CD4-positive, alpha-beta T cell treated with Interleukin-12 subunit alpha and Interleukin-12 subunit beta, for 1 hour (primary cell): ENCODE measurements at places on chromosomes 6 and 20.
A peak's percentile ranks its signal among the peaks of the same experiment; 100 is the strongest.

GRCh38 chr20:52191132-52191915, at the start of gene ZFP64:
ZFP64 (minus strand) TSS chr20:52191779; CDS start chr20:52191636, 143 bp downstream.
- DNase-seq, result peak; percentile 71

- no peak for DNase-seq
Measured at GRCh38 chr6:75624335-75624734, 22.7 kb downstream of the SENP6 start.

DNA sequence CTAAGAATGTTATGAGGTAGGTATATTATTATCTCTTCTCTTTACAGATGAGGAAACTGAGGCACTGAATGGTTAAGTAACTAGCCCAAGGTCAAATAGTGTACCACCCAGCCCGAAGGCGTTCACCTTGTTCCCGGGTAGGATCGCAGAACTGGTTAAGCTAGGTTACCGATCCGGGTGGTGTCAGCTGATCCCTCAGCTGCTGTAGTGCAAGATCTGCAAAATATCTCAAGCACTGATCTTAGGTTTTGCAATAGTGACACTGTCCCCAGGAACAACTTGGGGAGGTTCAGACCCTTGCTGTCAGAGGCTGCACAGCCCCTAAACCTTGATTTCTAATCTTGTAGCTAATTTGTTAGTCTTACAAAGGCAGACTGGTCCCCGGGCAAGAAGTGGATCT, 28.1 kb downstream of the SLC52A3 start:
- DNase-seq, result no peak

DNA sequence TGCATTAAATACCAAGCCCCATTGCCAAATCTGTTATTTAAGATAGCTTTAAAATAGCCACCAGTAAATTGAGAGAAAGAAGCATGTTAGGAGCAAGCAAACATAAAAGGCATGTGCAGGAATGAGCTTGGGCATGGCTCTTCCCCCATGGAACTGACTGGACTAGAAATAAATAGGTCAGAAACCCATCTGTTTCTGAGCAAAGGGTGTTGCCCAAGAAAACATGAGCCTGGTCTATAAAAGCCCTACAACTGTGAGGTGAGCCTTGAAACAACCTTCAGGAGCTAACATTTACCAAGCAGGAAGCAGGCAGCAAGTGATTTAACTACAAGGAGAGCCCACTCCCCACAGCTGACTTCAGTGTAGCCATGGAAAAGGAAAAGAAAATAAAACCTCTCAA, 126.3 kb downstream of the C6orf118 start:
- no peak for DNase-seq

DNA sequence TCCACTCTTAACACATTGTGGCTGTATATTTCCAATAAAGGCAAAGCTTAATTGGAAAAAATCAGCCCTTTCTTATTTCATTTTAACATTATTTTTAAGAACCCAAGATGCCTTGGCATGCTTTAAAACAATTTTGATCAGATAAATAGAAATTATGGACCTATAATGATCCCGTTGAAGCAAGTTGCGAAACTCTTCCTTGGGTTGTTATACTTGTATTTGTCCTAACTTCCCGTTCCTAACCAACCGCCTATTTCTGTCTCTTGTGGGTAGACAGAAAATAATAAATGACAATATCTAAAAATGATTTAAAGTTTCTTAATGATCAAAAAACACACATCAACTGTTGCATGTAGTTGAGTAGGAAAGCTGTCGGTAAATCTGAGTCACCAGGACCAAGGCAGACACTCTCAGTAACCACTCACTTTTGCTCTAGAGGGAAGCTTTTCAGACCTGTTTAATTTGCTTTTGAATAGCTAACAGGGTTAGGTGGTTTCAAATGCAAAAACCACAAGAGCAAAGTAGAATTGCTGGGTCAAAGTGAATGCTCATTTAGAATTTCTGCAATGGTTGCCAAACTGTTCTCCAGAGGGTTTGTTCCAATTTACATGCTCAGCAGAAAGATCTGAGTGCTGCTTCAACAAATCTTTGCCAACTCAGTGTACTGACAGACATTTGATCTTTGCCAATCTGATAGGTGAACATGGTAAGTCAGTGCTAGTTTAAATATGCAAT, 34.2 kb upstream of the KCNK5 start:
- DNase-seq, result no peak

DNA sequence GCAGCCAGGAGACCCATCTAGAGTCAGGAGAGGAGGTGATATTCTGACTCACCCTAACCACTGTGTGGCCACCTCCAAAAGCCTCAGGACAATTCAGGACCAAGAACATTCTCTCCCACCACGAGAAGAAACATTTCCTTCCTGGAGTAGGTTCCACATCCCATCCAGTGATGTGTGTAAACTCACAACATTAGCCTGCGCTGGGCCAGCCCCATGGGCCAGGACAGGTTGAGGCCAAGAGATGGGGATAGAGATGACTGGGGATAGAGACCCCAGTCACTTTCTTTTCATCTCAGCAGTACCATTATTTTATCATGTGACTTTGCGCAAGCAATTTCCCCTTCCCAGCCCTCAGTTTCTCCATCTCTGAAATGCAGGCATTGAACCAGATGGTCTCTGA, 126.6 kb upstream of the PTPRT start:
- no peak for DNase-seq

- DNase-seq, result no peak
Measured at GRCh38 chr20:63499338-63499969, 571 bp upstream of the EEF1A2 start.

DNA sequence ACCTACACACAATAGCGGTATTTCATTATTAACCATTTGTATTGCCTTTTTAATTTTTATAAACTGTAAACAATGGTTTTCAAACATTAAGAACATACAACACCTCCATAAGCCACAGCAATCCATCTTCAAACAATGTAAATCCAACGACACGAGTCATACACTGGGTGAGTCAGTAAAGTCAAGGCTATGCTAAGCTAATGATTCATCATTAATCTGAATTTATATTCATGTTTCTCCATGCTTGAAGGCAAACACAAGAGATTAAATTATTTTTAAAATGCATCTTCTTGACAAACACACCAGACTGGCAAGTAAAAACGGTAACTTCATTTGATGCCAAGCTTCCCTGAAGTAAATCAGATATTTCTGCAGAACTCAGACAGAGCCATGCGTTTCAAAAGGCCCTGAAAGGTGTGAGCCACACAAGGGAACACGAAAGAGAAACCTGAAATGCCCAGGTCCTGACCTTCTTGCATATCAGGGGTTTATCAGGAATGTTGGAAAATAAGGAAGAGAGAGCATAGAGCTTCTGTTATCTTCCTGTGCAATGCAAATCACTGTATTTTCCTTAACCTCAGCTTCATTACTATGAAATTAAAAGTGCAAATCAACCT, 162.5 kb downstream of the ALDH8A1 start:
- DNase-seq, result no peak

GRCh38 chr6:68114463-68115047, 520.5 kb upstream of the ADGRB3 start:
- no peak for DNase-seq

GRCh38 chr20:49986049-49986448, 3.3 kb downstream of the SNAI1 start:
- no peak for DNase-seq

GRCh38 chr20:48165401-48165685, 380.1 kb upstream of the SULF2 start:
- no peak for DNase-seq

DNA sequence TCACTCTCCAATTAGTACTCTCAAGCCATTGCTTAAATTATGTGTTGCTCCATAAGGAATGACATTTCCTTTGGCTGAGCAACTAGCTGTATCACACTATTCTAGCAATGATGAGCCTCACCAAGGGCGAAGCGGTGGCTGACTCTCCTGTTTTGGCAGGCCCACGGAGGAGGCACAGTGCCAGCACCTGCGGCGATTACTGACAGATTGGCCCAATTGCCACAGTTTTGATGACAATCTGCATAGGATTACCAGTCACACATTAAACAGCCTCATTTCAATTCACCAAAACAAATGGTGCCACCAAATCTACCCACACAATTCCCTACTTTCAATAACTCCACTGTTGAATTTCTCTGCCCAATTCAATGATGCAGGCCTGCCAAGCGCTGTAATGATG, 286.9 kb downstream of the PTPRK start:
- no peak for DNase-seq

- no peak for DNase-seq
Measured at GRCh38 chr6:1761477-1761877, 151.8 kb downstream of the FOXC1 start.

- no peak for DNase-seq
Measured at GRCh38 chr20:46212252-46212651, 94.1 kb downstream of the CD40 start.

- no peak for DNase-seq
Measured at GRCh38 chr6:3776881-3777507, 25.5 kb upstream of the PXDC1 start.

DNA sequence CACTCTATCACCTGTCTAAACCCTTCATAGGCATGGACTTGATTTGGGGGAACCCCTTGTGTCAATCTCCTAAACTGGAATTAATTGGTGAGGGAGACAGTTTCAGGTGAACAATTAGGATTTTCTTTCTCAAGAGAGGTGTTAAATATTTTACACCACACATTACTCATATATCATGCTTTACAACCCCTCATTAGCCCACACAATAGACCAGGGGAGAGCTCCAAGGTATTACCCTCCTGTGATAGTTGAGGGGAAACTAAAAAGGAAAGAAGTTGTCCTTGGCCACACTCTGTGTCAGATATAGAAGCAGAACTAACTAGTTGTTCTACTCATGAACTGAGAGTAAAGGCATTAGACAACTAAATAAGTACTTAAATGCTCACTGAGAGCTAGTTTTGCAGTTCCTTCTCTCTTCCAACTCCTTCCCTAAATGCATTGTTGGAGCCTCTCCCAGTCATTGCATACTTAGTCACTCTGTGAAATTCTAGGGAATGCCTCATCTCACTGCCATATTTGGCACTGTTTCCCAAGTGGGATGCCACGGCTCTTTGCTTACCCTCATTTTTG, 183.7 kb upstream of the CEP162 start:
- DNase-seq, result no peak
